ENCODE measurements at places on chromosomes 7 and 10.

- DNase-seq: no peak
Observed at GRCh38 chr7:106812027-106812643, 52.9 kb upstream of the PIK3CG start.

DNA sequence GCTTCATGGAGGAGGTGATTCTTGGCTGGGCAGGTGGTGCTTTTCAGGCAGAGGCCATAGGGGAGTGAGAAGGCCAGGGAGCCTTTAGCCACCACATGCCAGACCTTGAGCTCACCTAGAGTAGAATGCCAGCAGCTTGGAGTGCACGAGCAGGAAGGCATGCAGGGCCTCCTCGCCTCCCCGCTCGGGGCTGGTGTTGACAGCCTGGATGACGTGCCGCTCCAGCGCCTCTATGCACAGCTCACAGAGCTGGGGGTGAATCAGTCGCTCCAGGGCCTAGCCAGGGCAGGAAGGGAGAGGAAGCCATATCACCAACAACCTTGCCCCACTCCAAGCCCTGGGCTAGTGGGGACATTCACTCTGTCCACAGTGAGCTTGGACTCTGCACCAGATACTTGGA, 15.7 kb downstream of the HPS1 start:
- DNase-seq: no peak

DNA sequence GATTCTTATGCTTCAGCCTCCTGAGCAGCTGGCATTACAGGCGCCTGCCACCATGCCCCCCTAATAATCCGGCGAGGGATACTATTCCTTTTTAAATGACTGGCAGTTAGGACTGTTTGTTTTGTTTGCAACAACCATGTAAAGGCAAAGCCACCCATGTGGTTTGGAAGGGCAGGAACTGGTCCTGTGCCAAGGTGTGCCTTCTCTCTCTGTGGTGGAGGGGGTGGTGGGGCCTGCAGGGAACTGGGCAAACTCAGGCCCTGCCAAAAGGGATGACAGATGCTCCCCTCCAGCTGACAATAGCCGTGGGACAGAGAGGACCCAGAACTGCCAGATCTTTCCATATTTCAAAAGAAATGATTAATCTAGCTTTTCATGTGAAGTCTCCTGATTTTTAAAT, 23.5 kb upstream of the WAPL start:
- no peak for DNase-seq

DNA sequence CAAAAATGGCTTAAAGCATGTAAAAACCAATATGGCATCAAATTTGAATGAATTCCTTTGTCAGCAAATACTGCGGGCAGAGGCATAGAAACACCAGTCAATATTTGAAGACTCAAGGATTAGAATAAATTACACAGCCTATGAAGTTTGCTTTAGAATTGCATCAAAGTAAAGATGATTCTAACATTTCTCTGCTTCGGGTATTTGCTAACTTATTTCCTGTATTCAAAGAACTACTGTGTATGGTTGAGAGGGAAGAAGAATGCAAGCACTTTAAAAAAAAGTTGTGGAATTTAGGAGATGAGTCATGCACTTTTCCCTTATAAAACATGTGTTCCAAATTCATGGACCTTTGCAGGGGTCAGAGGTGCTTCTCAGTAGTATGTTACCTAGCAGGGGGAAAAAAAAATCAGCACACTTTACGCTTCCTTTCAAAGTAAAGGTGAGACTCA, 90.1 kb downstream of the PIP4K2A start:
- no peak for DNase-seq

DNA sequence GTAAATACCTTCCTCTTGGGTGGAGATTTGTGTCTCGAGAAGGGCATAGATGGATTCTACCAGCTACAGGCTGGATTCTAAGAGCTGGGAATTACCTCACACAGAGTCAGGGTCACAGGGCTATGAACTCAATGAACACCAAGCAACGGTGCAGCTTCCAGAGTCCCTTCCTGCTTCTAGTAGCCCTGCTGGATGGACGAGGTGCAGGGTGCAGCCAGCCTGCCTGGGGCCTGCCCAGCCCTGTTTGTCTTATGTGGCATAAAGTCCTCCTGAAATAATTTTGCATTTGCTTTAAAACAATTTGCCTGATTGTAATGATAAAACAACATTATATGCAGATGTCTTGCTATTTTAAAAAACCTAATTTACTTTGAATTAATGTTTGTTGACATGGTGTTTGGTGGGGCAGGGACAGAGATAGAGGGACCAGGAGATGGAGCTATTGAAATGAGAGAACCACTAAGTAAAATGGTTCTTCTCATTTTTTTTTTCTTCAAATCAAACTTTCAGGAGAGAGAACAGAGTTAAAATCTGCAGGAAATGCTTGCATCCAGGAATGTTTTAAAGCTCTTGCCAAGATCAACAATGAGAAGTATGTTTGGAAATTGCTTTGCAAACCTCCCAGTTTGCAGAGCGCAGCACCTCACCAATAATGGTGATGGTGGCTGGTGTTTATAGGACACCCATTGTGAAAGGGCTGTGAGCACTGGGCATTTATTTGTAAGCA, 305.4 kb upstream of the PODXL start:
- no peak for DNase-seq

Measured in stimulated activated CD4-positive, alpha-beta T cell treated with anti-CD3 and anti-CD28 coated beads, Interleukin-4, amount 100 ng/mL, for 4 hours (primary cell).